Thoracic aorta (tissue), 2 donors: ENCODE measurements at places on chromosomes 6 and 20. TPM values are rescaled to one million over a fixed set of nuclear protein-coding genes. Genes with fewer than 3 reads are reported as not detected.

- H3K4me1 ChIP-seq: peaks cover 5% of the 10 kb centered on the region
- H3K27ac ChIP-seq: no peak overlapping the region
- H3K27me3 ChIP-seq: no peaks in the 10 kb centered on the region
- DNase-seq: no peak
- no peaks in the 10 kb centered on the region for H3K36me3 ChIP-seq
- no peak overlapping the region for H3K4me3 ChIP-seq
Measured at GRCh38 chr6:159590835-159591234, 102.2 kb downstream of the SOD2 start.

- H3K27me3 ChIP-seq: no peaks in the 10 kb centered on the region
- no peaks in the 10 kb centered on the region for H3K4me1 ChIP-seq
- no peak overlapping the region for H3K4me3 ChIP-seq
Measured at GRCh38 chr20:1924910-1925861, 30.0 kb downstream of the SIRPA start.

- no peaks in the 10 kb centered on the region for H3K27me3 ChIP-seq
- no peak overlapping the region for H3K4me3 ChIP-seq
- DNase-seq: no peak
- H3K4me1 ChIP-seq: no peaks in the 10 kb centered on the region
- no peaks in the 10 kb centered on the region for H3K36me3 ChIP-seq
Measured at GRCh38 chr20:35527122-35527769, 2.2 kb downstream of the C20orf173 start.

DNA sequence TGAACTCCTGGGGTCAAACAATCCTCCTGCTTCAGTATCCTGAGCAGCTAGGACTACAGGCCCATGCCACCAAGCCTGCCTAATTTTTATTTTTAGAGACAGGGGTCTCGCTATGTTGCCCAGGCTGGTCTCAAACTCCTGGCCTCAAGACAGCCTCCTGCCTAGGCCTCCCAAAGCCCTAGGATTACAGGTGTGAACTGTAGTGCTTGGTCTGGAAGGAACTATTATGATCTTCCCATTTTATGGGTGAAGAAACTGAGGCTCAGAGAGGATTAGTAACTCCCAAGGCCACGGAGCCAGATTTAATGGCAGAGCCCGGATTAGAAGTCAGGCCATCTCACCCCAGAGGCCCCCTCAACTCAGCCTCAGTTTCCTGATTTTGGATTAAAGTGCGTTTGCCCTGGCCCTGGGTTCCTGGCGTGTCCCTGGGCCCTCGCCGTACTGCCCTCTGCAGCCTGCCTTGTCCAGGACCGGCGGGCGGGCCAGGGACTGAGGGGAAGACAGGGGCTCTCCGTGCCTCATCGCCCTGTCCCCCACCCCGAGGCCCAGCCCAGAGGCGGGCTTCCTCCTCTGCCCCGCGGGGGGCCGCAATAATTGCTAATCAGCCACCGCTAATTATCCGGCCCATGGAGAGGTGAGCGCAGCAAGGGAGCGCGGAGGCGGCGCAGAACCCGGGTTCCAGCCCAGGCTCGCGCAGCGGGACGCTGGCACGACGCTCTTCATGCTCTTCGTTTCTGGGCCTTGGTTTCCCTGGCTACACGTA is 34.9 kb downstream of the CD40 start:
- H3K27me3 ChIP-seq: no peaks in the 10 kb centered on the region
- H3K36me3 ChIP-seq: no peaks in the 10 kb centered on the region
- no peak for DNase-seq
- H3K27ac ChIP-seq: no peak overlapping the region
- no peaks in the 10 kb centered on the region for H3K4me1 ChIP-seq

DNA sequence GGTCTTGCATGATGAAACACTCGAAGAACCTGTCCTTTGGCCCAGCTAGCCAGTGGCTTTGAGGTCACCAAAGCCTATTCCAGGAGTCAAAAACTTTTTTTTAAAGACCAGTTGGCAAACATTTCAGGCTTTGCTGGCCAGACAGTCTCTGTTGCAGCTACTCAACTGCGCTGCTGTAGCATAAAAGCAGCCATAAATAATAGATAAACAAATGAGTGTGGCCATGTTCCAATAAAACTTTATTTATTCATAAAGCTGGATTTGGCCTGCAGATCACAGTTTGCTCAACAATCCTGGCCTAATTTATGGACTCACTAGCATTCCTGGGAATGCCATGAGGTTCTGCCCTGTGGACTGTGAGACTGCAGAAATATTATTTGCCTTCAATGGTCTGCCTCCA is 68.8 kb upstream of the LTV1 start:
- no peak for DNase-seq
- peaks cover 31% of the 10 kb centered on the region for H3K4me1 ChIP-seq
- H3K36me3 ChIP-seq: no peaks in the 10 kb centered on the region

- H3K27me3 ChIP-seq: no peaks in the 10 kb centered on the region
- no peak for DNase-seq
- no peaks in the 10 kb centered on the region for H3K36me3 ChIP-seq
- H3K4me3 ChIP-seq: peak overlapping the region; percentile 78
Measured at GRCh38 chr6:163412801-163413344, 1.6 kb upstream of the QKI start.

- no peaks in the 10 kb centered on the region for H3K27me3 ChIP-seq
- no peak overlapping the region for H3K27ac ChIP-seq
- DNase-seq: no peak
- H3K36me3 ChIP-seq: no peaks in the 10 kb centered on the region
- H3K4me3 ChIP-seq: no peak overlapping the region
- no peaks in the 10 kb centered on the region for H3K4me1 ChIP-seq
Measured at GRCh38 chr6:3322366-3322890, 63.7 kb downstream of the PSMG4 start.

DNA sequence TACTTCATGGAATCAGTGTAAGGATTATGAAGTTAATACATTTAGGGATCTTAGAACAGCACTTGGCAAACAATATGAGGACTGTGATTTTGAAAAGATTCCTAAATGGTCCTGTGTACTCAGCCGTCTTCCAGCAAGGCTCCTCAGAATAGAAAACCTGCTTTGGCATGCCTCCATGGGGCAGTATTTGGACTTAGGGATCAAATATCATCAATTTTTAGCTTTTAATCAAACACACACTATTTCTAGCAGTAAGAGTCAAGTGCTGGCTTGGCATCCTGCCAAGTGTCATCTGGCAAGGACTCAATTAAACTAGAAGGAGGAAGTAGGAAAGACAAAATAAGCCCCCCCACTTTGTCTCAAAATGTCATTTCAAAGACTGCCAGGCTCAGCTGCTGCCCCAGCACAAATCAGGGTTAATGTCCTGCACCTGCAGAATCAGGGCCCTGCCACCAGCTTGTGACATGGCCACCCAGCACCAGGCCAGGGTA is 40.8 kb downstream of the IYD start:
- no peak overlapping the region for H3K27ac ChIP-seq
- H3K27me3 ChIP-seq: no peaks in the 10 kb centered on the region
- no peak overlapping the region for H3K4me3 ChIP-seq

DNA sequence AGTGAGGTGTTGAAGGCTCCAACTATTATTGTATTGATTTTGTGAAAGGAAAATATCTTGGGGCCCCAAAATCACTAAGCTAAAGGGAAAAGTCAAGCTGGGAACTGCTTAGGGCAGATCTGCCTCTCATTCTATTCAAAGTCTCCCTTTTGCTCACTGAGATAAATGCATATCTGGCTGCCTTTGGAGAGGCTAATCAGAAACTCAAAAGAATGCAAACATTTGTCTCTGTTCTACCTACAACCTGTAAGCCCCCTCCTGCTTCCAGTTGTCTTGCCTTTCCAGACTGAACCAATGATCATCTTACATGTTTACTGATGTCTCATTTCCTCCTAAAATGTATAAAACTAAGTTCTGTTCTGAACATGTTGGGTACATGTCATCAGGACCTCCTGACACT is 125.9 kb downstream of the HTR1B start:
- H3K36me3 ChIP-seq: no peaks in the 10 kb centered on the region
- no peak overlapping the region for H3K27ac ChIP-seq
- no peak overlapping the region for H3K4me3 ChIP-seq
- DNase-seq: no peak

Gene ARMH2
- not detected for total RNA-seq

Gene GSTA4
- total RNA-seq: 19.4 TPM
